ENCODE measurements at places on chromosomes 5 and 9.

- DNase-seq: no peak
Observed at GRCh38 chr9:88890546-88890945, 100.7 kb upstream of the S1PR3 start.

DNA sequence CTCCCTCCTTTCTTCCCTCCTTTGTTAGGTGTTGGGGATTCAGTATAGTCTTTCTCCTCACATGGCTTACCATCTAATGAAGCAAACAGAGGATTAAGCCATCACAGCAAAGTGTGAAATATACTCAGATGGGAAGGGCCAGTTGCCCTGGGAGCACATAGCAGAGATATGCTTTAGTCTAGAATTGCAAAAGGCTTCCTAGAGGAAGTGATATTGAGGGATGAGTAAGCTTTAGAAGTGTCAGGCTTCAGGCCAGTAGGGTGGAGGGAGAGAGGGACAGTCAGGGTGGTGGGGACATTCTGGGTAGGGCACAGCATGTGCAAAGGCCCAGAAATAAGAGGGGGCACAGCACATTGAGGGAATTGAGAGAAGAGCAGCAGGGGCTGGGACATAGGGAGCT, 46.2 kb upstream of the GLRA1 start:
- no peak for DNase-seq

- DNase-seq: no peak
Observed at GRCh38 chr9:19149230-19149629, 21.9 kb upstream of the PLIN2 start.

DNA sequence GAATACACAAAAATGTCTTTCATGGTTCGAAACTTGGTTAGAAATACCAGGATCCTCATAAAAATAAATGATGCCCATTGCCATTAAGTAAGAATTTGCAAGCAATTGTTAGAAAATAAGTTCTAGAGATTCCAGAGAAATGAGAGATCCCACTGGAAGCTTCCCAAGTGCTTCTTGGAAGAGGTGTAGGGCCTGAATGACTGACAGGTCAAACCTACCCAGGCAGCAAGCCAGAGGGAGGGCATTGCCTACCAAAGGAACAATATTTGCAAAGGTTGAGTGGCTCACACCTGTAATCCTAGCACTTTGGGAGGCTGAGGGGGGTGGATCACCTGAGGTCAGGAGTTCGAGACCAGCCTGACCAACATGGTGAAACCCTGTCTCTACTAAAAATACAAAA, 777.0 kb upstream of the WWC1 start:
- DNase-seq: no peak

GRCh38 chr5:142981886-142982820, 212.0 kb downstream of the ARHGAP26 start:
- peak; percentile 66 for DNase-seq

DNA sequence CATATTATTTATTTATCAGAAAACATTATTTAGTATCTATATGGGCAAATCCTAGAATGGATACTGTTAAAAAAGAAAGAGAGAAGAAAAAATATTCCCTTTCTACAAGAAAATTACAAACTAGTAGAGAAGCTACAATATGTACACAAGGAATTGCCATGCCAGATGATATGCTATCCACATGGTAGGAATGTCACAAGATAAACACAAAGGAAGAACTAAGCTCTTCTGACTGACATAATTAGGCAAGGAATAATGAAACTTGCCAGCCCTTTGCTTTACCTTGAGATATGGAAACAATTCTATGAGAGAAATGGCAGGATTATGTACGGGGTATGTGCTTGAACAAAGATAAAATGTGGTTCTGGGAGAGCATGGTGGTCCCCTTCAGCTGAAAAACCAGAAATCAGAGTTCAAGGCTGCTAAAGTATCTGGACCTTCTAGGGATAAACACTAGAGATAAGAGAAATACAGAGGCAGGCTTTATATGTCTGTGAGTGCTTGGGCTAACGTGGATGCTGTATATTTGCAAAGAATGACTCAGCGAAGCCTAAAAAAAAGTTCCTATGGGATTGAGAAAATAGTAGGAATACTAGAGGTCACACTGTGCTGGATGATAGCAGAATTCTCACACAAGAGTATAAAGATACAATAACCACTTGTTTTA, 451.6 kb downstream of the TLE1 start:
- no peak for DNase-seq

GRCh38 chr5:13809921-13810320, 134.6 kb downstream of the DNAH5 start:
- peak; percentile 54 for DNase-seq

DNA sequence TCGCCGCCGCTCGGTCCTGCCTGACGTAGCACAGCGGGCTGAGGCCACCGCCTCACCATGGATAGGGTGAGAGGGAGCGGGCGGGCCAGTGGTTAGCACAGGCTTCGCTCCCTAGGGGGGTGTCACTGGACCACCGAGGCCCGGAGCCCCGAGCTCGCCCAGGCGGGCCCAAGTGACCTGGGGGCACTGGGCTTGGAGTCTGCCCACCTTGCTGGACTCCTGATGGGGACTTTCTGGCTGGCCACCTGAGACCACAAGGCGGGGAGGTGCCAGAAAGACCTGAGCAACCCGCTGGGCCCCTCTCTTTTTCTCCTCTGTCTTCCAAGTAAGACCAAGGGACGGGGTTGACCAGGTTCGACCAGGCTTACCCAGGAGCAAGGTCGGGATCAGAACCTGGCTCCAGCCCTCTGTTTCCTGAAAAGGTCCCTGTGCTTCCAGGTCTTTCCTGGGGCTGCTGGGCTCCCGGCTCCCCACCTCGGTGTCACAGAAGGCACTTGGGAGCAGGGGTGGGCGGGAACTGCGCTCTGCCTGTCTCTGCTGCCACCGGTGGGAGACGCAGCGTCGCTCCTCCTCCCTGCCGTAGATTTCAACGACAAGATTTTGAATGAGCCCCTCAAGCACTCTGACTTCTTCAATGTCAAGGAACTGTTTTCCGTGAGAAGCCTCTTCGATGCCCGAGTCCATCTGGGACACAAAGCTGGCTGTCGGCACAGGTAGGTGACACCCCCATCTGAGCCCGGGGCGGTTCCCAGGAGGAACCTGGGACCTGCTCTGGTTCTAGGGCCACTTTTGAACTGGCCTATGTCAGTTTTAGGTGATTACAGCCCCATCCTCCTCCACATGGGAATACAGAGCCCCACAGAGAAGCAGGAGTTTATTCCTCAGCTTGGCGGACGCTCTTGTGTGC, 1.0 kb downstream of the MRPS2 start:
- no peak for DNase-seq

GRCh38 chr5:141567513-141568117, 51.2 kb downstream of the DIAPH1 start:
- no peak for DNase-seq

DNA sequence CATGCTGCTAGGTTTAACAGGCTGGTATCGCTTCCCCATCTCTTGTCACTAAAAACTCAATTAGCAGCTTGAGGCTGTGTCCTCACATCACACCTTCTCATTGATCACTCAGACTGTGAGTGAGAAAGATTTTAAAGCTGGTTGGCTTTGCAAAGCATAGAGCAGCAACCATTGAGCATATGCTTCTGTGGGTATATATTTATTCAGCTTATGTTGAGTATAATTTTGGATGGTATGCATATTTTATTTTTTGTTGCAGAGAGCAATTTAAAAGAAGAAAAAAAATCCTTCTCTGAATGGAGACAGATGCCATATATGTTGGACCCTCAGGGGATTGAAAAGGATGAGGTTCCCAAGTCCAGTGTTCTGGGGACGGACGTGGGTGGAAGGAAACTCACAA, 162.6 kb downstream of the TRIM32 start:
- no peak for DNase-seq

DNA sequence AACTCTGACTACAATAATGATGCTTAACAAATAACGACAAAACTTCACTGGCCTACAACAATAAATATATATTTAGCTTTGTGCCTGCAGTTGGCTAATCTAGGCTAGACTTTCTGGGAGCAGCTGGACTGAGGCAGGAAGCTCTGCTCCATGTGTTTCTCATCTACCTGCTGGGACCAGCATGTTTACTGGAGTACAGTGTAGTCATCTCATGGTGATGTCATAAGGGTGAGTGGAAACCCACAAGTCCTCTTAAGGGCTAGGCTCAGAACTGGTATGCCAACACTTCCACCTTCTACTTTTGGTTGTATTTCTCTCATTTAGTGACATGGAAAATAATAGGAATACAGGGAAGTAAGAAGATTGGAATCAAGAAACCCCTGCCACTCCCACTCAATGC, 85.7 kb upstream of the NIPBL start:
- DNase-seq: no peak

Data from Calu3 (cell line).